BE2C (cell line): ENCODE measurements at places on chromosomes 1 and 21.

- no peak for DNase-seq
These were observed 37.6 kb downstream of the DUSP10 start for GRCh38 chr1:221704306-221704705.

DNA sequence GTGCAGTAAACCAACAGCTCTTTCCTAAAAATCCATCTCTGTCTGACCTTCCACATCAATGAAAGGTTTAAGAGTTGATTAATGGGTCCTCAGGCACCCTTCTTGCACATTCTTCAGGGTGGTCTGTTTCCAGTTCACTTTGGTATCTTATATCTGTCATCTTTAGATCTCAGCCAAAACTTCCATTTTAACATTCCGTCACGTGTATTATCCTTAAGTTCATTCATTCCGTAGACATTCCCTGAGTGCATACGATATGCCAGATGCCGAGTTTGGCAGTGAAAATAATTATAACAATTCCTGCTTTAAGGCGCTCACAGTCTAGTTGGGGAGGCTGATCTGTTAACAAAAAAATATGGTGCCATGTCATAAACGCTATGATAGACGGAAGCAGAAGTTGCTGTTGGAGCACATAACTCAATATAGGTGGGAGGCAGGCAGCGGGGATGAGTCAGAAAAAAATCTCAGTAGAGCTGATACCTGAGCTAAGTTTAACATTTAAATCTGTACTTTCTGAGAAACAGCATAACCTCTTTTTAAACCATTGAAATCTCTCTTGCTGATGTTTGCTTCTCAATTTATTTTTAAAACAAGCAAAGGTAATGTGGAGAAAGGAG, 59.6 kb upstream of the HOOK1 start:
- DNase-seq = no peak

DNA sequence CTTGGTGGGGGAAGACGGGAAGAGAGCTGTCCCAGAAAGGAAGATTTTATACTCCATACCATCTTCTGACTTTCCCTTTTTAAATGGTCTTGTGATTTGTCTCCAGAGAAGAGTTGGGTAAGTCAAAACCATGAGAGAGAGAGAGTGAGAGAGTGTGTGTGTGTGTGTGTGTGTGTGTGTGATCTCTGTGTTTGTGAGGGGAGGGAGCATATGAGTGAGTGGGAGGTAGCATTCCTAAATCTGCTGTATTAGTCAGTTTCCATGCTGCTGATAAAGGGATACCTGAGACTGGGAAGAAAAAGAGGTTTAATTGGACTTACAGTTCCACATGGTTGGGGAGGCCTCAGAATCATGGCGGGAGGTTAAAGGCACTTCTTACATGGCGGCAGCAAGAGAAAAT, 102.0 kb upstream of the VANGL1 start:
- DNase-seq = no peak

- DNase-seq = no peak
These were observed 1.9 kb upstream of the SAMD13 start for GRCh38 chr1:84299536-84300170.

DNA sequence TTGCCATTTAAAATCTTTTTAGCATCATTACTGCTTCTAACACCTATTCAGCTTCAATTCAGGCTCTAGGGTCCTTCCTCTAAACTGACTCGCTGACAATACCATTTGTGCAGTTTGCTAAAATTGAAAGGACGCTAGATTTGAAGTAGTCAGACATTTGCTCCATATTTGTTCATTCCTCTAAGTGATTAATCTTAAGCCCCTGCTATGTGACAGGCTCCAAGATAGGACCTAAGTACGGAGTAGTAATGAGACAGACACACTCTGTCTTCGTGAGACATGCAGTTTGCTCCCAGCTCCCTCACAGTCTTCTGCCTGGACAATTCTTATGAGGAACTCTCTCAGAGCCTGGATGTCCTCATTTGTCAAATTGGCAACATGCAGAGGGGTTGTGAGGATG, 26.1 kb upstream of the CD53 start:
- DNase-seq = no peak

GRCh38 chr1:19678493-19678892, 13.8 kb downstream of the HTR6 start:
- DNase-seq = no peak

DNA sequence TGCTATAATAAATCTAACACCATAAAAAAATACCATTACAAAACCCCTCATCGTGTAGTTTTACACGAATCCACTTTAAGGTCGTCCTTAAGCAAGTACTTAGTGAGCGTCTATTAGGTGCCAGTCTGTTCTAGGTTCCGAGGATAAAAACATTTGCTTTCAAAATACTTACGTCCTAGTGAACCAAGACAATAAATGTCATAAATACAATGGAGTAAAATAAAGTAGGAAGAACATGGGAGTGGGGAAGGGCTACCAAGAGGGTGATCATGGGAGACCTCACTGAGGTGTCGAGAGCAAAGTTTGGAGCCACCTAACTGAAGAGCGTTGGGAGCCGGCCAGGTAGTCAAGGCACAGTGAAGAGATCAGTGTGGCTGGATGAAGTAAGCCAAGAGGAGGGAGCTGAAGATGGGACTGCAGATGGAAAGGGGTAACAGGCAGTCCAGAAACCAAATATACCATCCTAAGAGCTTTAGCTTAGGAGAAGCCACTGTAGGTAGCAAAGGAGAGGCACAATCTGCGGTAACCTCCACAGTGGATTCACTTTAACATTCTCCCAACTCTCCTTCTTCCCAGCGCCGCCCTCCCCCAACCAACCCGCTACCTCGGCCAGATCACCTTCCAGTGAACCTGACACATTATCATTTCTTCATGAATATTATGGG, 684 bp downstream of the LTN1 start:
- DNase-seq = no peak

DNA sequence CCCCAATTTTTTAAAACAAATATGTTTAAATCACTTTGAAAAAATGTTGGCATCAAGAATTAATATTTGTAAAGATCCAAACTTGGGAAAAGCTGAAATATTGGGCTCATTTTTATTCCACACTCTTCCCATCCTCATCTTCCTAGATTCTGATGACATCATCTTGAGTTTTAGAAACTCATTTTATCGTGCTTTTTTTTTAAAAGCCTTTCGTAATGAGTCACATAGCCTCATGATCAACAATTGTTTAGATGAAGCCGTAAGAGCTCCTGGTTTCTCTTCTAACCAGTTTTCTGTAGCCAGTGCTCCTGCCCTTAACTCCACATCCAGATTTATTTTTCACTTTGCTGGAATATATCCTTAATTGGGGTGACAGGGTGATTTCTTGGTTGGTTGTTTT, 78.6 kb downstream of the POFUT2 start:
- DNase-seq = no peak

DNA sequence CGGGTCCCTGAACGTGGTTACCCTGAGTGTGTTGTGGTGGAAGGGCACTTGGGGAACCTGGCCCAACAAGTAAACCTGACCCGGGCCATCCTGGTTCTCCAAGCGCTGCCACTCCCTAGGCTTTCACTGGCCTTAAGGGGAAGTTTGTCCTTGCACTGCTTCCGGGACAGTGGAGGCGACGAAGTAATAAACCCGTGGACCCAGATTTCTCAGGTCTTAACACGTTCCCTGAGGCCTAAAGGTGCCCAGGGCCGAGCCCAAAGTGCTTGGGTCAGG, 261 bp upstream of the CCDC24 start:
- no peak for DNase-seq

GRCh38 chr1:151436985-151437384, 22.3 kb downstream of the POGZ start:
- no peak for DNase-seq

GRCh38 chr1:207603777-207604176, 41.2 kb upstream of the CR1L start:
- DNase-seq = no peak

GRCh38 chr1:173424782-173425407, 52.2 kb upstream of the PRDX6 start:
- DNase-seq = no peak

GRCh38 chr1:244112636-244113035, 61.6 kb downstream of the ZBTB18 start:
- DNase-seq = no peak

- DNase-seq = no peak
These were observed 99.2 kb downstream of the ERG start for GRCh38 chr21:38399103-38399502.

DNA sequence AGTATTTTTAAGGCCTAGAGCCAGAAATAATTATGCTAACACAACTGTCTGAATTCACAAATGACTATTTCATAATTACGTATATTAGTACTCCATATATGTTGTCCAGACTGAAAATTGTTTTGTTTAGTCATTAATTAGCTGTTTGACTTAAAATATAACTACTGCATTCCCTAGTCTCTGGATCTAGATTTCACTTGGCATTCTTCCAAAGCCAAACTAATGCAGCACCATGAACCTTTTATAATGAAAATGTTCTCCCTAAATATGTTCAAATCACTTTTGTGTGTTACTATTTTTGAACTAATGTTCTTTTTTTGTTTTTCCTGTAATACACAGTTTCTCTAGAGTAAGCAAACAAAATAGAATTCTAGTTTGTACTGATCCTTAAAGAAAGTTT, 46.1 kb downstream of the CAMTA1 start:
- no peak for DNase-seq

DNA sequence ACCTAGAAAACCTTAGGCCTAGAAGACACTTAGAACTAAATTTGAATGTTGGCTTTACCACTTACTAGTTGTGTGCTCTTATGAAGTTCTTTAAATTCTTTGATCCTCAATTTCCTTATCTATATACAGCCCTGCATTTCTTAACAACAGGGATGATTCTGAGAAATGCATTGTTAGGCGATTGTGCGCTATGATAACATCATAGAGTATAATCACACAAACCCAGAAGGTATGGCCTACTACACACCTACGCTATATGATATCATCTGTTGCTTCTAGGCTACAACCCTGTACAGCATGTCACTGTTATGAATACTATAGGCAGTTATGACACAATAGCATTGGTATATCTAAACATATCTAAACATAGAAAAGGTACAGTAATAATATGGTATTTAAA, 137.4 kb downstream of the CHD1L start:
- DNase-seq = no peak

DNA sequence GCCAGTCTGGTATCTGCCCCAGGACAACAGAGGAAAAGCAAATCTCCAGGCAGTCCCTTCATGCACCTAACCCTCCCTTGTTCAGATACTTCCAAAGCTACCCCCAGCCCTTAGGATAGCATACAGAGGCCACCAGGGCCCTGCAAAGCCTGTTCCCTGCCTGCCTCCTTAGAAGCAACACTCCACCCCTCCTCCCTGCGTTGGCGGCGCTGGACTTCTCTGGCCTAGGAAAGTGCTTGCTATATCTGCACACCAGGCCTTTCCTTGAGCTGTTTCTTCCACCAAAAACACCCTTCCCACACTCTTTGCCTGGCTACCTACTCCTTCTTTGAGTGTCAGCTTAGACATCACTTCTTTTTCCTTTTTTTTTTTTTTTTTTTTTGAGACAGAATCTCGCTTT, 61.3 kb downstream of the GRIK3 start:
- DNase-seq = no peak

GRCh38 chr1:194342484-194343262, 1156.3 kb upstream of the B3GALT2 start:
- no peak for DNase-seq

- no peak for DNase-seq
These were observed 52.9 kb downstream of the MRPS6 start for GRCh38 chr21:34126269-34126668.

GRCh38 chr21:43373362-43374227, 53.3 kb downstream of the SIK1 start:
- no peak for DNase-seq

GRCh38 chr1:231357831-231358354, 19.8 kb downstream of the SPRTN start:
- DNase-seq = peak; percentile 26
